Liver (tissue), 10 donors: ENCODE measurements at places on chromosomes 4 and X.

DNA sequence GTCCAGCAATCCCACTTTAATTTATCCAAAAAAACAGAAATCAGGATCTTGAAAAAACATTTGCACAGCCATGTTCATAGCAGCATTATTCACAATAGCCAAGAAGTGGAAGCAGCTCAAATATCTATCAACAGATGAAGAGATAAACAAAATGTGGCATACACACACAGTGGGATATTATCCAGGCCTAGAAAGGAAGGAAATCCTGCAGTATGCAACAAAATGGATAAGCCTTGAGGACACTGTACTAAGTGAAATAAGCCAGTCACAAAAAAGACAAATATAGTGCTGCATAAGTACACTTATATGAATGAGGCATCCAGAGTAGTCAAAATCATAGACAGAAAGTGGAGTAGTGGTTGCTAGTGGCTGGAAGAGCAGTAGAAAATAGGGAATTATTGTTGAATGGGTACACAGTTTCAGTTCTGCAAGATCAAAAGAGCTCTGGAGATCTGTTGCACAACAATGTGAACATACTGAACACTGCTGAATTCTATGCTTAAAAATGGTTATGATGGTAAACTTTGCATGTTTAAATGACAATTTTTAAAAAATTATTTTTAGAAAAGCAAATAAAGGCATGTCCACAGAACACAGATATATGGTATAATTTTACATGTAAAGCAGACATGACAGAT is 25.6 kb downstream of the CHM start:
- H3K27ac ChIP-seq, result no peak overlapping the region
- H3K4me3 ChIP-seq, result no peak overlapping the region
- no peaks in the 10 kb centered on the region for H3K36me3 ChIP-seq
- H3K4me1 ChIP-seq, result no peaks in the 10 kb centered on the region

DNA sequence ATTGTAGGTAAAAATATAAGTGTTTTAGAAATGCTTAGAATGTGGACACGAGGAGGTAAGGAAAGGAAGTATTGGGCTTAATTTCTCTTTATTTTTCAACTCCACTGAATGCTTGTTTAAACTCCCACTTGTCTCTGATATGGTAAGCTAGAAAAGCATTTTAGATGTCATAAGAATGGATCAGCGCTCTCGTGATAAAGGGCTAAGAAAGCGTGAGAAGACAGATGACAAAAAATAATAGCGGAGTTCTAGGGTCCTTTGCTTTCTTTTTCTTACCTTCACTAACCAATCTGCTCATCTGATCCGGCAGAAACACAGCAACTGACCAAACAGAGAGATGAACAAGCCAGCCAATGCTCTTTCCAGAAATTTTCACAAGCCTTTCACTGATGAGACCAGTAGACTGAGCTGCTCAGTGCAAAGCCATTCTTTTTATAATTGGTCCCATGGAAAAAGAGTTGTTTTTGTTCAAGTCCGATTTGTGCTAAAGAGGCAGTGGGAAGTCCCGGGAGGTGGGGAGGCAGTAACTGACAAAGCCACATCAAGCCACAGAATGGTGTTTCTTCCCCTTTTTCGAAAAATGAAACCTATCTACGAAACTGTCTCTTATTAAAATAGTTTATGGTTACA is at the start of gene TASL:
Gene TASL (minus strand): TSS at position 405 of the 630 bp plus-strand sequence. CDS start 17,411 bp downstream, outside the sequence.
- peak within 1 kb of the TSS; percentile 38 for H3K27ac ChIP-seq
- no peak for DNase-seq
- H3K36me3 ChIP-seq, result no peaks in the 10 kb centered on the region

GRCh38 chrX:125203737-125204578 is 115.7 kb upstream of the TEX13C start:
- no peaks in the 10 kb centered on the region for H3K27me3 ChIP-seq
- no peak overlapping the region for H3K4me3 ChIP-seq
- H3K36me3 ChIP-seq, result no peaks in the 10 kb centered on the region
- H3K4me1 ChIP-seq, result peaks cover 3% of the 10 kb centered on the region

GRCh38 chr4:142925161-142925560 is 79.1 kb upstream of the INPP4B start:
- H3K27me3 ChIP-seq, result no peaks in the 10 kb centered on the region
- no peaks in the 10 kb centered on the region for H3K4me1 ChIP-seq
- no peak for DNase-seq

DNA sequence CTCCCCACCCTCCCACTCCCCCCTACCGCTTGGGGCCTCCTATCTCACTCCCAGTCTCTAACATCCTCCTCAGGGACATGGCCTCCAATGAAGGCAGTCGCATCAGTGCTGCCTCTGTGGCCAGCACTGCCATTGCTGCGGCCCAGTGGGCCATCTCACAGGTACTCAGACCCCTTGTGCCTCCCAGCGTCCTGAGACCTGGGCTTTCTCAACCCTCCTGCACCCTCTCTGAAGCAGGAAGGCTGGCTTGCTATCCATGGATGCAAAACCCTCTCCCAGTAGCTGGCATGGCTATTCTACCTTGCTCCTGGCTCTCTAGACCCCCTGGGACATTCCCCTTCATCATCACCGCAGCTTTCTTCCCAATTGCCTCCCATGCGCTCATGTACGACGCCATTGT is 13.3 kb upstream of the UBA1 start:
- H3K4me1 ChIP-seq, result no peaks in the 10 kb centered on the region
- H3K27ac ChIP-seq, result no peak overlapping the region
- peaks cover 8% of the 10 kb centered on the region for H3K36me3 ChIP-seq
- no peaks in the 10 kb centered on the region for H3K27me3 ChIP-seq

GRCh38 chr4:3747581-3747904 is 18.6 kb upstream of the ADRA2C start:
- no peaks in the 10 kb centered on the region for H3K4me1 ChIP-seq
- no peak for DNase-seq
- H3K27ac ChIP-seq, result no peak overlapping the region
- H3K27me3 ChIP-seq, result no peaks in the 10 kb centered on the region

- H3K27ac ChIP-seq, result peak overlapping the region; percentile 54
- H3K4me1 ChIP-seq, result peaks cover 11% of the 10 kb centered on the region
- DNase-seq, result no peak
- H3K36me3 ChIP-seq, result no peaks in the 10 kb centered on the region
- H3K4me3 ChIP-seq, result no peak overlapping the region
These were observed 97.2 kb upstream of the ACSL4 start for GRCh38 chrX:109830157-109830703.

- H3K27ac ChIP-seq, result no peak overlapping the region
- no peak overlapping the region for H3K4me3 ChIP-seq
- H3K36me3 ChIP-seq, result no peaks in the 10 kb centered on the region
- no peaks in the 10 kb centered on the region for H3K27me3 ChIP-seq
- DNase-seq, result no peak
These were observed 3.4 kb downstream of the WFS1 start for GRCh38 chr4:6272863-6273660.

- H3K27ac ChIP-seq, result no peak overlapping the region
- H3K36me3 ChIP-seq, result peaks cover 3% of the 10 kb centered on the region
- no peak for DNase-seq
- H3K27me3 ChIP-seq, result no peaks in the 10 kb centered on the region
These were observed 125.1 kb downstream of the NSUN7 start for GRCh38 chr4:40874901-40875300.

- H3K27me3 ChIP-seq, result no peaks in the 10 kb centered on the region
- H3K4me3 ChIP-seq, result no peak overlapping the region
- no peak for DNase-seq
- H3K4me1 ChIP-seq, result no peaks in the 10 kb centered on the region
- H3K27ac ChIP-seq, result no peak overlapping the region
- no peaks in the 10 kb centered on the region for H3K36me3 ChIP-seq
These were observed 87.5 kb downstream of the GLRA2 start for GRCh38 chrX:14616836-14617235.

DNA sequence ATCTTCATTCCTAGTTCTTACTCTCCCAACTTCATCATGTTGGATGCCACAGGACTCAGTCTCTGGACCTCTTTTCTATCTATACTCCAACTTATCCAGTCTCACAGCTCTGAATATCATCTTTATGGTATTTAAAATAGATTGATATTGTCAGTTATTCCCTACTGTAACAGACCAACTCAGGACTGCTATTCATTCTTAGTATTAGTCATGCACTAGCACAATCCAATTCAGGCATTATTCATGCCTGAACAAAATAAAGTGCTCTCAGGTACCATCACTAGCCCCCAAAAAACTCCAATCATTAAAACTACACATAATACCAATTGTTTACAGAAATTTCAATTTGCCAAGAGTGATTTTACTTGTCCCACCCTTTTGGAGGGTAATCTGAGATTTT is 37.7 kb downstream of the FRYL start:
- peaks cover 4% of the 10 kb centered on the region for H3K4me1 ChIP-seq
- no peak for DNase-seq
- no peaks in the 10 kb centered on the region for H3K27me3 ChIP-seq
- H3K36me3 ChIP-seq, result no peaks in the 10 kb centered on the region
